MM.1S (cell line): ENCODE measurements at places on chromosomes 5 and 9.

DNA sequence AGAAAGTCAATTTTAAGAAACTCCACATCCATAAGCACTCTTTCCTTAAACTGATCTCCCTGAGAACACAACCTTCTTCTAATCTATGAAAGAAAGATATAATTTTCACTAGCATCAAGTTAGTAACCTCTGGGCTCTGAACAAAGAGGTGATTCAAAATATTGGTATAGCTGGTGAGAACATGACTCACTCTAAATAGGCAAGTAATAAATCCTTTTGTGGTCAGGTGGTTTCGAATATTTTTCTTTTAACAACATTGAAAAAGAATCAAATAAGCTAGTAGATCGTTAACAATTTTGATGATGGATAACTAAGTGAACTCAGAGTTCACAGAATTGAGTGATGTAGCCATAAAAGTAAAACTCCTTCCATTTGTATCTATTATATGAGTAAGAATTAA, 150.6 kb upstream of the IQGAP2 start:
- DNase-seq: no peak

DNA sequence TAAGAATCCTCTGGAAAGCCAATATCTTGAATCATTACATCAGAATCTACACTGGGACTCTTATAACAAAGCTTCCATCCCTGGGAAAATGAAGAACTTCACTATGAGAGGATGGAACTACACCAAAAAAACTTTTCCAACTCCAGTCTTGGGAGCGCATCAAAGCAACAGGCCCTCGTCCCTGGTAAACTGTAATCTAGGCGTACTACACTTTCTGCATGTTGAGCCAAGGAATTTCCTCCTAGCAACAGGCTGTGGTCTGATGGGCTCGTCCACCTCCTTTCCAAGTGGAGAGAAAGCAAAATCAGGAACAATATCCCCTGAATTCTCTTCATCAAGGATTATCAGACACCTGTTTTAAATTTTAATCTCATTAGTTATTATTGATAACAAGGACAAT, 94.1 kb downstream of the NFIB start:
- no peak for DNase-seq

- DNase-seq: no peak
Observed at GRCh38 chr9:20782289-20782688, 98.2 kb downstream of the FOCAD start.

GRCh38 chr5:114335391-114335790, 26.5 kb upstream of the KCNN2 start:
- no peak for DNase-seq

DNA sequence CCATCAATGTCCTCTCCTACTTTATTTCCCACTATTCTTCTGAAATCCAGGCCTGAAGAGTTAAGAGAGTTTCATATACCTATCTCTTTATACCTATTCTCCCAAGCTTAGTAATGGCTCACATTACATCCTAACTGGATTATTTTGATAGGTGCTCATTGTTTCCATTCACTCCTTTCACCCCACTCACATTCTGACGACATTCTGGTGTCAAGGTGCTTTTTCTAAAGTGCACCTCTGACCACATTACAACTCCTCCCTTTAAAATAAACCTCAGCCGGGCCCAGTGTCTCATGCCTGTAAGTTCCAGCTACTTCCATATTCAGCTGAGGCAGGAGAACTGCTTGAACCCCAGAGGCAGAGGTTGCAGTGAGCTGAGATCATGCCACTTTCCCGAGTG, 417.1 kb downstream of the BNC2 start:
- DNase-seq: no peak

GRCh38 chr5:117667105-117667504, 1092.5 kb upstream of the SEMA6A start:
- no peak for DNase-seq

DNA sequence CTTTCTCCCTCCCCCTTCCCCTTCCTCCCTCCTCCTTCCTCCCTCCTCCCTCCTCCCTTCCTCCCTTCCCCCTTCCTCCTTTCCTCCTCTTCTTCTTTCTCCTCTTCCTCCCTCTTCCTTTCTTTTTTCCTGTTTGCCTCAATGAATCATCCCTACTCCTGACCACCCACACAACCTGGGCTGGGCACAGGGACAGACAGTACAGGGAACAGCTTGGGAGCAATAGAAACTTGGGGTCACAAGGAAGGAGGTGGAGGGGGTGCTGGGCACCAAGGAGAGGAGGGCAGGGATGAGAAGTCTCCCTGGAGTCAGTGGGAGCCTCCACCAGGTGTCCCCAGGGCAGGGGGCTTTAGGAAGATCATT, 5.0 kb downstream of the TTC16 start:
- no peak for DNase-seq

GRCh38 chr5:9977070-9977469, 272.6 kb downstream of the ATPSCKMT start:
- no peak for DNase-seq

DNA sequence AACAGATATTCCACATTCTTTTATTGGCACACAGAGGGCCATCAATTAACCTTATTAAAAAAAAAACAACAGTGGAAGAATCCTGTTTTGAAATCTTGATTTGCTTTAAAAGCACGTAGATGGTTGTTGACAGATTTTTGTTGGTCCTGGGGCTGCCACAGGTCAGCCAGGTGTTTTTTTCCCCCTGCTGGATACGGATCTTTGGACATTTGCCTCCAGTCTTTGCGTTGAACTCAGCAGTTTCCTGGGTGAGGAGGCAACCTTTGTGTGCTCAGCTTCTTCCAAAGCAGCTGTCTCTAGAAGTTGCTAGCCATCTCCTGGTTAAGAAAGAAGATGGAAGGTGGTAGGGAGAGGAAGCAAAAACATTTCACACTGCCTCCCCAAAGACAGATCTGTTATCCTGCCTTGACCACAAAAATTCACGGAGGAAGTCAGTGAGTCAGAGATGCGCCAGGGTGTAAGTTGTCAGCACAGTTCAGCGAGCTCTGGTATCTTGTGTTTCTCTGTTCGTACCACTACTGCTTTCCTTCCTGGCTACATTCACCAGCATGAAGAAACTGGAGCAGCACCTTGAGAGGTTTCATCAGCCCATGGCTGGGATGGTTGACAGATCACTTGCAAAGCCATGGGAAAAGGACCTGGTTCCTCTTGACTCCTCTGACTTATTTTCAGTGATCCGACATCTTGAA, 207.3 kb downstream of the ARHGAP26 start:
- no peak for DNase-seq

- DNase-seq: no peak
Observed at GRCh38 chr5:135210286-135211055, 176.4 kb upstream of the PITX1 start.

DNA sequence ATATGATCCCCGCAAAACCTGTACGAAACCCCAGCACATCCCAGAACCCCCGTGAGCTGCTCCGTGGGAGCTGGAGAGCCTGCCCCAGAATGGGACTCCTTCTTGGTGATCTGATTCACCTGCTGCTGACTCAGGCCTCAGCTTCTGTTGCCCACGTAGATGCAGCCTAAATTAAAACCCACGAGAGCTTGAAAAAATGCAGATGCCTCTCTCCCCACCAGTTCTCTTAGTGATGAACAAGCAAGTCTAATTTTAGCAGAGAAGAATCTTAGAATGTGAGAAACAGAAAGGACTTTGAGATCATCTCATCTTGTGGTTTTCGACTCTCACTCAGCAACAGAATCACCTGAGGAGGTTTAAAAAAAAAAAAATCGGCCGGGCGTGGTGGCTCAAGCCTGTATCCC, 57.6 kb downstream of the TMOD1 start:
- DNase-seq: peak; percentile 97

DNA sequence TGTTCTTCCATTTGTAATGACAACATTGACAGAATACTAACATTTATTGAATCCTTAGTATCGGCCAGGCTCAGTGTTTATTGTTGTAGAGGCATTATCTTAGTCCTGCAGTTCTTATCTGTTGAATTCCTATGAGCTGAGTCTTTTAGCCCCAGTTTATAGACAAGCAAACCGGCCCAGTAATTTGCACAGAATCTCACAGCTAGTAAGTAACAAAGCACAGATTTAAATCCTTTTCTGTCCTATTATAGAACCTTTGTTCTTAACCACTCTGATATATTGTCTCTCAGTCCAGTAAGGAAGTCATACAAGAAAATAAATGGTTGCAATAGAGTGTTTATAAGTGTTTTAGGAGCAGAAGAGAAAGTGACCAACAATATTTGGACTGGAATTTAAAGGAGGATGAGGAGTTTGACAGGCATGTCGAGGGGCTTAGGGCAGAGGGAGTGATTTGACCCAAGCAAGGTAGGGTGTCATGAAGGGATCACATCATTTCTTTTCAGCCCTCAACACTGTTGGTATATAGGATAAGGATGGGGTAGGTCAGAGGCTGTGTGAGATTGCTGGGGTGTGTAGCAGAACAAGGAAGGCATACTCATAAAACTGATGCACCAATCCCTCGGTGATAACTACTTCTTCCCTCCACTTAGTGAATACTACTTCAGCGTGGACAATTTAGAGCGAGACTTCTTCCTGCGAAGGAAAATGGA, 39.5 kb downstream of the LARP1 start:
- DNase-seq: no peak

- no peak for DNase-seq
Observed at GRCh38 chr5:116923344-116923743, 348.7 kb upstream of the SEMA6A start.

GRCh38 chr5:131378721-131379541, 115.1 kb downstream of the CDC42SE2 start:
- peak; percentile 74 for DNase-seq

- no peak for DNase-seq
Observed at GRCh38 chr9:99353408-99353807, 131.3 kb downstream of the SEC61B start.
